ENCODE measurements at places on chromosomes 1 and 21.

DNA sequence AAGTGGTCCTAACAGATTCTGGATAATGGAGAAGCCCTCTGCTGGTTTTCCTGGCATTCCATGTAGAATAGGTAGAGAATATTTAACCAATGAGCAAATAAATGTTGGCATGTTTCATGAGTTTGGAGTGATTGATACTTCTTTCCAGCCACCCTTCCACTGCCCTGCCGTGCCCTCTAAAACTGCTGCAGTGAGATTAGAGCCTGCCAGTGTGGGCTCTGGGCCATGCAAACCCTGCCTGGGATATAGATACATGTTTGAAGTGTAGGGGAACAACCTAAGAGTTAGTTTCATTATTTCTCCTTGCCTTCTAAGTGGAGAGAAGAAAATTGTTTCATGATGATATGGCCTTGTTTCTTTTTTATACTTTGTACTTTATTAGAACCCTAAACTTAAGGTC lies 10.4 kb downstream of the UBE2Q1 start:
- DNase-seq, result no peak

DNA sequence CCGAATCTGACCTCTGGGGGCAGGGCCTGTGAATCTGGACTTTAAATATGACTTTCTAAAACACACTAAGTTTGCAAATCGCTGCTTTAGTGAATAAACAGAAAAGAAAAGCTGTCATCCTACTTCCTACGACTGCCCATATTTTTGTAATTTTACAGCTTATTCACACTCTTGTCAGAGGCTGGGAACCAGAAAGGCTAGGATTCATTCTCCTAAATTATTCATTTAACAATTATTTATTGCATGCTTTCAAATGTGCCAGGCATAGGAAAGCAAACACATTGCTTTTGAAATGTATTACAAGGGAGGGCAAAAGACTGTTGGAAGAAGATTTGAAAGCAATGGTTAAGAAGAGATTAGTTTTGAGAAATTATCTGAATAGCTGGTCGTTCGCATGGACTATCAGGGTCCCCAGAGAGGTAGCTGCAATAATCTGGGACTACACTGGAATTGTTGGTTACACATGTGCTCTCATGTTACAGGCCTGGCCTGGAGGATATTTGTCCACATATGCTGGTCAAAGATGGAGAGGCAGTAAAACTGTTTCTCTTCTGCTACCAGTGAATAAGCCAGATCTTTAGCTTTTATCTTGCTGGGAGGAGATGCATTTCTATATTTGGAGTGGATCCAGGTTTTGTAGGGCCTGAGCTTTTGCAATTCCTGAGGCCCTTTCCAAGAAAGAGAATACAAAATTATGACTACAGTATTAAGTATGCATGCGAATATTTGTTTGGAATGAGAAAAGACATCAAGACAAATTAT lies 29.6 kb upstream of the SFPQ start:
- DNase-seq, result no peak

DNA sequence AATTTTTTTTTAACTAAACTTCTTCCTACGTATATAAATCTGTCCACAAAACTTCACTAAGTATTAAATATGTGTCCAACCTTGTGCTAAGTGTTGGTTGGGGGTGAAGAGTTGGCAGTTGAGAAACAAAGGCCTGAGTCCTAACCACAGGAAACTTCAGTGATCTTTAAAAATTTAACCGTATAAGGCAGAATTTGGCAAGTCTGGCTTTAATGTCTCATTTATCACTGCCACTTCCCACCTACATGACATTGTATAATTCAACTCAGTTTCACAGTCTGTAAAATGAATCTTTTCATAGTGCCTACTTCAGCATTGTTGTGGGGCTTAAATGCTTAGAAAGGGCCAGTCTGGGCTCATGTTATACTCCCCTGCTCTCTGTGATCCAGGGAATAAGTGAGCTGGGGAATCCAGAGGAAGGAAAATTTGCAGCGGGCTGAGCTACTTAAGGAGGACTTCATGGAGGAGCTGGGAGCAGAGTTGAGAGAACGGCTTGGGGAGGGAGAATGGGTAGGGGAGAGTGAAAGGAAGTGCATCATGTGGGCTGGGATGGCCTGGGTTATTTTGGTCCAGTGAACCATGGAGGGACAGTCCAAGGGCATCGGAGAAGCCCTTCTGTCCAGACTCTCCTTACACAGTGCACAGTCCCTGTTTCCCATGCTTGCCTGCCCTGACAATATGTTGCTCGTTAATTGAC lies 14.5 kb downstream of the IFNAR2 start:
- peak; percentile 42 for DNase-seq

DNA sequence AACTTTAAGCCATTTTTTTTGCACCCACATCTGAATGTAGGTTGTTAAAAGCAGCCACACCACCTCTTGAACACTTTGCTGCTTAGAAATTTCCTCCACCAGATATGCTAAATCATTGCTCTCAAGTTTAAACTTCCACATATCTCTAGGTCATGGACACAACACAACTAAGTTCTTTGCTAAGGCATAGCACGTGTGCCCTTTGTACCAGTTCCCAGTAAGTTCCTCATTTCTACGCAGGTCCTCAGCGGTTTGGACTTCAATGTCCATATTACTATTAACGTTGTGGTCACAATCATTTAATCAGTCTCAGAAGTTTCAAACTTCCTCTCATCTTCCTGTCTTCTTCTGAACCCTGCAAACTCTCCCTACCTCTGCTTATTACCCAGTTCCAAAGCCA lies 661.6 kb upstream of the PKN2 start:
- no peak for DNase-seq

DNA sequence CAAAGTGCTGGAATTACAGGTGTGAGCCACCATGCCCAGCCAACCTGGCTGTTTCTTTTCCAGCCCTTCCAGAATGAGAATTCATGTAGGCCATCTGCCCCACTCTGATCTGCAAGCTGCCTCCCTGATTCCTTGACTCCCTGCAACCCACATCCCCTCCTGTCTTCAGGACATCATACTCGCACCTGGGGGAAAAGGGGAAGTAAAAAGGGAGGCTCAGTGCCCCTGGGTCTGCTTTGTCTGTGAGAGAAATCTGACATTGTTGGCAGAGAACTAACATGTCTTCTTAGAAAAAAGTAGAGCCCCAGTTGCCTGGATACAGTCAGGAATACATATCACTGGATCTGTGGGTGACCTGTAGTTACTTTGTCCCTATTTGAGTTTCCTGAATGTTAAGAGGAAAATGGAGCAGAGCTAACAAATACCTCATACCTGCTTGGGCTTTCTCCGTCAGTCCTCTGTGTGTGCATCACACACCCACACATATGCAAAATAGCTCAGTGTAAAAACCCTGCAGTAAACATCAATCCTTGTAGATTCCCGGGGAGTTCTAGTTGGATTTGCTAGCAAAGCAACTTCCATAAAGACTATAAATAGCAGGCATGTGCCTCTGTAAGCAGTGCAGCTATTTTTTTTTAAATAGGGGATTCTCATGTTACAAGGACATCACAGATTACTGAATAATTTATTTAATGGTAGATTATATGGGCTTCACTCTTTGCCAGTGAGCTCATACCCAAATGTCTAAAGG lies 62.9 kb downstream of the TEX35 start:
- peak; percentile 47 for DNase-seq

GRCh38 chr1:7198664-7199063 lies 413.4 kb downstream of the CAMTA1 start:
- DNase-seq, result no peak

- peak; percentile 13 for DNase-seq
Observed at GRCh38 chr1:25774206-25774803, 25.7 kb upstream of the SELENON start.

DNA sequence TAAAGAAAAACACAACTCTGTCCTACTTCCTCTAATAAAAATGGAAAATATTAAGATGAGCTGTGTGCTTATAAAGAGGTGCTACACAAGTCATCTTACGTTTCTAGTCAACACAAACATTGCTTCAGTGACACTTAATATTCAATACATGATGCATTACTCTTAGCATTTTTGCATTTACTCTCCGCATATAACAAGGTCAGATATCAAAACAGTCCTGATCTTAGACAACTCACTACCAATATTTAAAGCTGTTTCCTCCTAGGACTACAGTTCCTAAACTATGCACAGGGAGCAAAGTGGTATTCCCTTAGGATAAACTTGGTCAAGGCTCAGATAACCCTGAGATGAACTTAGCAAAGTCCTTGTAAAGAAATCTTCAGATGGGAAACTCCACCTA lies 12.3 kb downstream of the RIT1 start:
- DNase-seq, result no peak

- no peak for DNase-seq
Observed at GRCh38 chr1:175824079-175824478, 80.7 kb upstream of the TNR start.

- DNase-seq, result peak; percentile 16
Observed at GRCh38 chr1:235952950-235953615, 86.4 kb upstream of the LYST start.

GRCh38 chr1:116826818-116827606 lies 72.8 kb downstream of the CD2 start:
- DNase-seq, result no peak

DNA sequence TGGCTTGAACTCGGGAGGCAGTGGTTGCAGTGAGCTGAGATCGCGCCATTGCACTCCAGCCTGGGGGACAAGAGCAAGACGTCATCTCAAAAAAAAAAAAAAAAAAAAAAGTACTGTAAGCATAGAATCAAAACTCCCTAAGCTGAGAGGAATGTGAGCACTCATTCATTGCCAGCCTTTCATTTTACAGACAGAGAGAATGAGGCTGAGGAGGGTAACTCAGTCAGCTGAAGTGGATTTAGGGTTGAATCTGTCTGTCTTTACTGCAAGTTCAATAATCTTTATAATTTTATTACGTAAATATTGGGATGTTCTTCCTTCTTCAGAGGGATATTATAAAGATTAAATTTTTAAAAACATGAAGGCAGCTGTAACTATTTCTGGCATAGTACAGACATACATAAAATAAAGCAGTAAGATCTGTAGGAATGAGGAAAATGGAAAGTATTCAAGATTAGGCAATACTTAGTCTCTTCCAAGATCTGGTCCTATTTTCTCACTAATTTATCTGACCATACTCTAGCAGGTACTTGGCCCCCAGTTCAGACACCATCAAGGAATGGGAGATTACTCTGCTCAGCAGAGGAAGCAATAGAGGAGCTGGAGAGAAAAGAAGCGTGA lies 24.1 kb upstream of the MNDA start:
- DNase-seq, result no peak

- no peak for DNase-seq
Observed at GRCh38 chr21:15992171-15992570, 262.4 kb downstream of the USP25 start.

GRCh38 chr1:41642922-41643821 lies 158.7 kb upstream of the EDN2 start:
- no peak for DNase-seq

DNA sequence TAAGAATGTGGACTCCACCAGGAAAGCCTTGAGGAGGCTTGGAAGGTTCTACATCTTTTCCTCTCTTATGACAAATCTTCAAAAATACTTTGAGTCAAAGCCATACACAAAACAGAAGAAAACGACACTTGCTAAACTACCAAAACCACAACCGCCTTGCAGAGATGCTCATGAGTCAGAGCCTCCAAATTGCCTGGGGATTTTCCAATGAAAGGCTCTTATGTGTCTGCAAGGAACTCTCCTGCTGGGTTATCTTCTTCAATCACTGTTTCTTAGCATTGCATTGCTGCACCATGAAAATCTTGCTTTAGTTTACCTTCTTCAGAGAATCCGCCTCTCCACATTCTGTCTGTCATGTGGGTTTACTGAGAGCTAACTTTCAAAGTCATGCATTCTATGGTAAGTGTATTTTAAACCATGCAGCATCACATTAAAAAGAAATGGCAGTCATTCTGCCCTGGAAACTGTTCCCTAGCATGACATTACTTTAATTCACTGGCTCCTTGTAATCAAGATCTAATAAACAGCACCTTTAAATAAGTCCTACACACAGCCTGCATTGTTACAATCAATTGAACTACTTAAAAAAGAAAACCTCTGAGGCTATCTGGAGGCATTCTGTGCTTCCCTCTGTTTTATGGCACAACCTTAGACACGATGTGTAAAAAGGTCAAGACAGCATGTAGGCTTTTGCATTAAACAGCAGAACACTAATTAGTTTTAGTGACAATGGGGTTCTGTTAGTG lies 210.0 kb upstream of the FOXD3 start:
- no peak for DNase-seq

DNA sequence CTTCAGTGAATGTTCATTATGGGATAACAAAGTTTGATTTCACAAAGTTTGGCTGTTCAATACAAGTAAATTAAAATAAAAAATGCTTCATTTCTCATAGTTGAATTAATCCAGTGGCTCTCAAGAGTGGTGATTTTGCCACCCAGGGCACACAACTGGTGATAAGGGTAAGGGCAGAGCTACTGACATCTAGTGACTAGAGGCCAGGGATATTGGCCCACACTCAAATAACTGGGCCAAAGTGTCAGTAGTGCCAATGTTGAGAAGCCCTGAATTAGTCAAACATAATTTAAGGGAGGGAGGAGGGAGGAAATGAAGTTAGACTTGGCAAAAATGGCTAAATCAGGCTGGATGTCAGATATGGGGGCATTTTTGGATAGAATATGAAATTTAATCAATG lies 880.5 kb upstream of the ADGRL4 start:
- DNase-seq, result no peak

DNA sequence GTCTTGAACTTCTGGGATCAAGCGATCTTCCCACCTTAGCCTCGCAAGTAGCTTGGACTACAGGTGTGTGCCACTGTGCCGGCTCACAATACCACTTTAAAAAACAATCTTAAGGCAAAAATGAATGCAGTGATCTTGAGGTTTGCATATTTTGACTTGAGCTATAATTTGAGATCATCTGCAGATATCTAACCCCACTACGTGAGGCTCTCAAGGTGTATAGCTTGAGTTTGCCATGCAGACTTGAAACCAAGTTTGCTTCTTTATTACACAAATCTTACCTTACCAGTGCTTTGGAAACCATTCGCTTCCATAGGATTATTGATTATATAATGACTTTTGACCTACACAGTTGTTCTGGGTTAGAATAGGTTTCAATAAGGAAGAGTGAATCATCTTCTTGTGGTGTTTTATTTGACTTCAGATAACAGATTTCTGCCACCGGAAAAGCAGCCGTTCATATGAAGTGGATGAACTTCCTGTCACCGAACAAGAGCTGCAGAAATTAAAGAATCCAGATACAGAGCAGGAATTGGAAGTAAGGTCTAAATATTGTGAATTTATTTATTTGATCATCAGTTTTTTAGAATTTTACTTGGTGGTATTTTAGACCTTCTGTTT lies 155.1 kb downstream of the VPS13D start:
- DNase-seq, result peak; percentile 15

DNA sequence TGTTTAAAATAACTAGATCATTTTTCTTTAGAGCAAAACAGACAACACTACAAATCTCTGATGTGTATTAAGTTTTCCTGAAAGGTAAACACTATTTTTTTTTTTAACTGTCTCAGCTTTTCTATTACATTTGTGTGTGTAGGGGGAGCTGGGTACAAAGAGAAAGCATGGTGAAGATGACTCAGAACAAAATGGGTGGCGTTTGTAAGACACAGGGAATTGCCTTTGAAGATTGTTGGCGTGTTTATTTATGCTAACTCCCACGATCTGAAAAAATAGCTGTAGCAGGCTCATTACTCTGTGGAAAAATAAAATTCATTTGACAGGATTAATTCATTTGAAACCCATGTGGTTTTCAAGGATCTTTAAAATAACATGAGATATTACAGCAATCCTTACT lies 285.1 kb downstream of the RYR2 start:
- no peak for DNase-seq

GRCh38 chr1:93129507-93130099 lies 50.5 kb downstream of the MTF2 start:
- no peak for DNase-seq

GRCh38 chr1:81287411-81288080 lies 513.2 kb upstream of the ADGRL2 start:
- DNase-seq, result no peak

All from CD4-positive, alpha-beta T cell treated with Interleukin-4 for 1 hour (primary cell).